ENCODE measurements at places on chromosomes 7 and 10. TPM values are rescaled to one million over a fixed set of nuclear protein-coding genes. Genes with fewer than 3 reads are reported as not detected.

GRCh38 chr7:80779456-80779855 is 139.4 kb downstream of the SEMA3C start:
- no peak for DNase-seq

GRCh38 chr10:45454859-45455258 is 80.8 kb downstream of the ALOX5 start:
- no peak for DNase-seq

The GLCCI1 gene
- total RNA-seq: 42.6 TPM

GRCh38 chr10:31288962-31289361 is 30.1 kb upstream of the ZEB1 start:
- DNase-seq: no peak

DNA sequence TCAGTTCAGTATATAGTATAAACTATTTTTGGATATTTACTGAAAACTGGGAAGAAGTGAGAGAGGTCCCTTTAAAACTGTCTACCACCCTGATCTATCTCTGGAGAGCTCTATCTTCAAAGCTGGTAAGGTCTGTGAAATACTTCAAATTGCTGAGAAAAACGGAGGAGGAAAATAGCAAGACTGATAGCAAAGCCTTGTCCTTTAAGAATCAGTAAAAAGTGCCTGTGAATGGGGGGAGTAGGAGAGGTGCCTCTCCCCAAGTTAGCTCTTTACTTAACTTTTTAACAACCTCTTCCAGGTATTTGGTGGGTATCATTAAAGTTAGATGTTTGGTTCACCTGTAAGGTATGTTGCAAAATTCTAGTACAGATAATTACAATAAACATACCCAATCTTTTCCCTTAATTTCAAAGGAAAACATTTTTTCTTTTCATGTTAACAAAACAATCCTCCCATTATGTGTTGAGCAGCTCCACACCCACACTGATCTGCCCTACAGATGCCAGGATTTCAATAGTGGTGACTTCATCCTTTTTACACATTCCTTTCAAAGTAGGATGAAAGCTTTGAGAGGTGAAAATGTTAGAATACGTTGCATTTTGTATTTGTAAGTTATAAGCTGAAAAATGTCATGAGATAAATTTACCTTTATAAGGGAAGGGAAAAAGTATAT is 149.2 kb downstream of the CRPPA start:
- no peak for DNase-seq

DNA sequence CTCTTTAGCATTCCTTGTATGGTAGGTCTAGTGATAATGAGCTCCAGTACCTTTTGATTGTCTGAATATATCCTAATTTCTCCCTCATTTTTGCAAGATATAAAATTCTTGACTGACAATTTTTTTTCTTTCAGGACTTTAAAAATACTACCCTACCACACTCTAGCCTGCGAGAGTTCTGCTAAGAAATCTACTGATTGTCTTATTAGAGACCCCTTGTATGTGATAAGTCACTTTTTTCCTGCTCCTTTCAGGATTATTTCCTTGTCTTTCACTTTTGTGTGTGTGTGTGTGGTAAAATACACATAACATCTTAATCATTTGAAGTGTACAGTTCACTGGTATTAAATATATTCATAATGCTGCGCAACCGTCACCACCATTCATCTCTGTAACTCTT is 68.7 kb upstream of the PPP1R9A start:
- DNase-seq: no peak

The GATAD1 gene
- 29.5 TPM for total RNA-seq

DNA sequence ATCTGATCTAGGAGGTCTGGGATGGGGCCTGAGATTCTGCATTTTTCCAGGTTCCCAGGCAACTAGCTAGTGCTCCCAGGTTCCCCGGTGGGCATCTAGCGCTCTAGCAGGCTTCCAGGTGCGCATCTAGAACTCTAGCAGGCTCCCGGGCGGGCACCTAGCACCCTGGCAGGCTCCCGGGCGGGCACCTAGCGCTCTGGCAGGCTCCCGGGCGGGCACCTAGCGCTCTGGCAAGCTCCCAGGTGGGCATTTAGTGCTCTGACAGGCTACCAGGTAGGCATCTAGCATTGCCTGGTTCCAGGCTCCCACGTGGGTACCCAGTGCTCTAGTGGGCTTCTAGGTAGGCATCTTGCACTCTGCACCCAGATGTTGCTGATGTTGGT is 414.7 kb downstream of the PLXNA4 start:
- DNase-seq: no peak

GRCh38 chr7:26880852-26881251 is 16.5 kb upstream of the SKAP2 start:
- no peak for DNase-seq

GRCh38 chr7:72152161-72153131 is 259.7 kb downstream of the CALN1 start:
- DNase-seq: peak; percentile 21

GRCh38 chr7:124457841-124458240 is 307.8 kb downstream of the GPR37 start:
- DNase-seq: no peak

The CDHR3 gene
- total RNA-seq: 2.8 TPM

- no peak for DNase-seq
Observed at GRCh38 chr10:127979045-127979444, 72.1 kb downstream of the PTPRE start.

GRCh38 chr7:94417901-94418300 is 23.2 kb downstream of the COL1A2 start:
- no peak for DNase-seq

DNA sequence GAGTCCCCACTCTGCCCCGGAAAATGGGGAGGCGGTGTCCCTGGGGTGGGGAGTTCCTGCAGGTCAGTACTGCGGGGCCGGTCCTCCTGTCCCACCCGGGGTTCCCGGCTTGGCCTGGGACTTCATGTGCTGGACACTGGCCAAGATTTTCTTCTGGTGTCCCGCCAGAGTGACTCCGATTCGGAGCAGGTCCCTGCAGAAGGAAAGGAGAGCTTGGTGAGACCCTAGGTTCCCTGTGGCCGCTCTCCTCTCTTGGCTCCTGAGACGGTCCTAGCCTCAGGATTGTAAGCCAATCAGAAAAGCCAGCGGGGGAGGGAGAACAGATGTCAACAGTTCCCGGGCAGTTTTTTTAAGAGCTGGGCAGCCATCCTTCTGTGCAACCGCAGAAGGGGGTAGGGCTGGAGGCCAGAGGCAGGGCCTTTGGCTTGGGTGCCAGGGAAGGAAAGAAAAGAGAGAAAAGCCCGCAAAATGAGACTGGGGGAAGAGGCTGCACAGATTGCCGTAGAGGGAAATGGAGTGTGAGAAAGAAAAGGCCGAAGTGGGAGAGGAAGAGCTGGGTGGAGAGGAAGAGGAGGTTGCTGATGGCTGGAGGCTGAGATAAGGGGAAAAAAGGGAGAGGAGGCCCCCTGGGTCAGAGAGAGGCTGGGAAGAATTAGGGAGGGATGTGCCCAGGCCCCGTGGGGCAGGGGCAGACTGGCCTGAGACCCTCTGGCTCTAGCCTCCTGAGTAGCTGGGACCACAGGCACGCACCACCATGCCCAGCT is 23.7 kb downstream of the EPHB4 start:
- DNase-seq: peak; percentile 77

DNA sequence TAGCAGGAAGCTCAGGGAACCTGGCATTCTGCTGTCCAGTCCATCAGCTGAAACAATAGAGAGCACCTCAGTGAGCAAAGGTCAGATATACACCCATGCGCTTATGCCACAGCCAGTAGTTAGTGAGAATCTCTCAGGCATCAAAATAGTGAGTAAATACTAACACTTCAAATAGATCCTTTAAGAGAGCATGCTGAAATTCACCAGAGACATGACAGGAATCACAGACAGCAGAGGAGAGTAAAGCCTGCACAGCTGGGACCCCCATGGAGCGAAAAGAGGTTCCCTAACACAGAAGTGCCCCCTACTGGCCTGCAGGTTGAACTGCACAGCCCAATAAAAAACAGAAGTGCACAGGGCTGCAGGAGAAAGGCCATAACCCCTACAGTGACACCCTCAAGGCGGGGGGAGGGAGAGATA is 57.6 kb upstream of the ANTXRL start:
- DNase-seq: no peak

DNA sequence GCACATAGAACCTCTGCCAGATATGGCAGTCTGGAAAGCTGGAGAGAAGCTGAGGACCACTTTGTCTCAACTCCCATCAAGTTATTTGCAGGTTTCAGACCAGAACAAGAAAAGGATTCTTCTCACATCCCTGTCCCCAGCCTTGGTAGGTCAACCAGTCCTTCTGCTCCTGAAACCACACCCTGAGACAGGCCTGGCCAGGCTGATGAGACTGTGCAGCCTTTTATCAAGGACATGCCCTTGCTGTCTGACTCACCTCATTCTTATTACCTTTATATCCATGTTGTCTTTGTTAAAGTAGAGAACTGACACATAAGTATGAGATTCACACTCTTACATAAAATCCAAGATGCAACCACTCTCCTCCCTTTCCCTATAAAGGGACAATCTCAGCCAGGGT is 354.9 kb downstream of the PLXNA4 start:
- no peak for DNase-seq

The TMEM236 gene
- total RNA-seq: 2.4 TPM

- no peak for DNase-seq
Observed at GRCh38 chr7:51328351-51328801, 11.8 kb upstream of the COBL start.

DNA sequence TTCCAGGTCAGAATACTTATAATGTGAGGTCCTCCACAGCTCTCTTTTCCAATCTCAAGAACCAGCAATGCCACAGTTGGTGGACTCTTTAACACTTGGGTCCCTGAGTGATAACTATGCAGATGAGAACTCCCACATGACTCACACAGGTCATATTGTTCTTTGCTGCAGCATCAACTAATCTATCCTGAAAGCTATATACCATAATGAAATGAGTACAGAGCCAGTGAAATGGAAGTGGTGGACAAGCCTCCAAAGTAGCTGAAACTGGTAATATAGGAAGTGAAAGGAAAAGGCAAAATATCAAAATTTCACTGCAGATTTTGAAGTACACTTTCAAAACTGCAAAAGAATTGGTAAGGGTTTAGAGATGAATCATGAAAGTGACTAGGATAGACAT is 45.6 kb downstream of the SORCS1 start:
- no peak for DNase-seq

Data from left lung (tissue), 14 donors.